Central memory CD8-positive, alpha-beta T cell (primary cell): ENCODE measurements at places on chromosomes 16 and 17.

GRCh38 chr17:82880620-82881323, 41.0 kb upstream of the ZNF750 start:
- peak overlapping the region; percentile 77 for H3K27ac ChIP-seq
- peaks cover 25% of the 10 kb centered on the region for H3K36me3 ChIP-seq
- H3K27me3 ChIP-seq = no peaks in the 10 kb centered on the region
- no peak for DNase-seq
- H3K4me3 ChIP-seq = peak overlapping the region; percentile 49

GRCh38 chr17:82972836-82973372, 106.5 kb upstream of the METRNL start:
- no peak overlapping the region for H3K4me3 ChIP-seq
- peaks cover 1% of the 10 kb centered on the region for H3K36me3 ChIP-seq
- DNase-seq = no peak

GRCh38 chr16:55615071-55615470, 40.7 kb upstream of the SLC6A2 start:
- H3K4me3 ChIP-seq = no peak overlapping the region
- no peak for DNase-seq
- H3K36me3 ChIP-seq = peaks cover 2% of the 10 kb centered on the region
- no peak overlapping the region for H3K27ac ChIP-seq
- no peaks in the 10 kb centered on the region for H3K4me1 ChIP-seq

GRCh38 chr17:81044764-81045589, 10.0 kb downstream of the BAIAP2 start:
- no peaks in the 10 kb centered on the region for H3K27me3 ChIP-seq
- no peak for DNase-seq
- no peak overlapping the region for H3K27ac ChIP-seq
- H3K36me3 ChIP-seq = peaks cover 4% of the 10 kb centered on the region
- no peak overlapping the region for H3K4me3 ChIP-seq
- H3K4me1 ChIP-seq = peaks cover 12% of the 10 kb centered on the region

GRCh38 chr16:72658888-72659717, 388.8 kb downstream of the ZFHX3 start:
- H3K4me1 ChIP-seq = peaks cover 6% of the 10 kb centered on the region
- no peak for DNase-seq
- peaks cover 29% of the 10 kb centered on the region for H3K27me3 ChIP-seq
- peaks cover under 1% of the 10 kb centered on the region for H3K36me3 ChIP-seq
- H3K4me3 ChIP-seq = no peak overlapping the region
- no peak overlapping the region for H3K27ac ChIP-seq

DNA sequence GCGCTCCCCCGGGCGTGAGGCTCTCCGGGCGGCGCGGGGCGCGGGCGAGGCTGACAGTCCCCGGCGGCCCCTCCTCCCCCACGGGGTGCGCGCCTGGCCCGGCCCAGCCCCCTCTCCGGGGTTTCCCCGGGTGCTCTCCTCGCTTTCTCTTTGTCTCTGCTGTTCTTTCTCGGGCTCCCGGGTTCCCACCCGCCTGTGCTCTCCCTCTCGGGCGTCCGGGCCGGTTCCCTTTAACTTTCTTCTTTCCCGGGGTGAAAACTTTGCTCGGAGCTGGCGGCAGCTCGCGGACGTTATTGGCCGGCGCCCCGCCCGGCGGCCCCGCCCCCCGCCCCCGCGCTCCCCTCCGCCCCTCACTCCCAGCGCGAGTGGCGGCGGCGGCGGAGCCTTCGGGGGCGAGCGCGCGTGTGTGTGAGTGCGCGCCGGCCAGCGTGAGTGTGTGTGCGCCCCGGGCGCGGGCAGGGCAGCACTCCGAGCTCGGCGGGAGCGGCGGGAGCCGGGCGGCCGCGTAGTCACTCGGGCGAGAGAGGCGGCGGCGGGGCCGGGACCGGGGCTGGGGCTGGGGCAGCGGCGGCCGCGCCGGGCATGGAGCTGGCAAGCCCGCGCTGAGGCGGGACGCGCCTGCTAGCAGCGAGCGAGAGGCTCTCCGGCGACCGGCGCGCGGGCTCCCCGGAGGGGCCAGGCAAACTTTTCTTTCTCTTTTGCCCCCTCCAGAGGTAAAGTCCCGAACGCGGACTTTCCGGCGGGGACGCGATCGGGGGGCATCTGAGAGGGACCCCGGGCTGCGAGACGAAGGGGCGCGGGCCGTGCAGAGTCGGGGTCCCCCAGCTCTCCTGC, at the start of gene NTN1:
NTN1 (plus strand) TSS at position 353 of the 834 bp plus-strand sequence. CDS start 864 bp downstream, outside the sequence.
- H3K27ac ChIP-seq = no peak within 1 kb of the TSS
- peaks cover 5% of the 10 kb centered on the region for H3K4me1 ChIP-seq
- peaks cover 57% of the 10 kb centered on the region for H3K27me3 ChIP-seq
- DNase-seq = no peak
- peak within 1 kb of the TSS; percentile 84 for H3K4me3 ChIP-seq
- peaks cover 3% of the 10 kb centered on the region for H3K36me3 ChIP-seq

DNA sequence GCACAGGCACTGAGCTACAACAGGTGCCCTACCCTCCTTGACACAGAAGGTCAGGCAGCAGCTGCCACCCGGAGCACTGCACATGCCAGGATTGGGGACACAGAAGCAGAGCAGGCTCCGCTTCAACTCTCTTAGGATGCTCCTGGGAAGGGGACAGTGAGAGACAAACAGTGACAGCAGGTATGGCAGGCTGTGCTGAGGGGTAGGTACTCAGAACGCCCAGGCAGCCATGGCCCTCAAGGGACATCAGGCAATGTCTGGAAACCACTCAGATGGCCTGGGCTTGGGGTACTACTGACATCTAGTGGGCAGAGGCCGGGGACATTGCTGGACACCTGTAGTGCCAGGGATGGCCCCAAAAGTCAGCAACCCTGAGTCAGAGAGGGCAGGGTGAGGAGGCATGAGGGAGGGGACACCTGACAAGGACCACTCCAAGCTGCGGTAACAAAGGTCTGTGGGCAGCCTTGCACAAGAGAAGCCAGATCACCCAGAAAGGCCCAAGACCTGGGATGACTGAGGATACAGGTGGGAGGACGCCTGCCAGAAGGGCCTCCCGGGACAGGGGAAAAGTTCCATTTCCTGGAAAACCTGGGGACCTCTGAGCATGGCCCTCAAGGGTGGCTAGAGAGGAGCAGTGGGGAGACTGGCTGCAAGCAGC, 21.2 kb downstream of the PEMT start:
- H3K4me1 ChIP-seq = peaks cover 20% of the 10 kb centered on the region
- H3K36me3 ChIP-seq = peaks cover 1% of the 10 kb centered on the region
- H3K27me3 ChIP-seq = no peaks in the 10 kb centered on the region
- no peak for DNase-seq

DNA sequence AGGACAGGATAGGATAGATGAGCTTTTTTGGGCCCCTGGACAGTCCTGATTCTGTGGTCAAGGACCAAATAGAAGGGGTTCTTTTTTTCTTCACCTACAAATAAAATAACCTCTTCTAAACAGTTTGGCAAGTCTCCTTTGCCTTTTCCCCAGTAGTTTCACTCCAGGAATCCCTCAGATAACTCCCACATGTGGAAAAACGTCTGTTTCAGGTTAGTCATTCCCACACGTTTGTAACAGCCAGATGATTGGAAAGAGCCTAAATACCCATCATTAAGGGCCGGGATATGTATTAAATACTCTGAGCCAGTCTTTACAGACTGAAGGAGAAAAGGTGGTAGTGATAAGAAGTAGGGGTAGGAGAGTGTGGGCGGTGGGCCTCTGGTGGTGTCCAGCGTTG, 58.3 kb downstream of the PLD6 start:
- H3K36me3 ChIP-seq = peaks cover 26% of the 10 kb centered on the region
- peaks cover 13% of the 10 kb centered on the region for H3K4me1 ChIP-seq
- no peak overlapping the region for H3K4me3 ChIP-seq
- no peak for DNase-seq
